BJ (cell line): ENCODE measurements at places on chromosomes 6 and 20.

- no peak for DNase-seq
Observed at GRCh38 chr6:168217880-168218537, 101.6 kb downstream of the DACT2 start.

- DNase-seq = no peak
Observed at GRCh38 chr6:116381000-116381399, 10.3 kb downstream of the DSE start.

DNA sequence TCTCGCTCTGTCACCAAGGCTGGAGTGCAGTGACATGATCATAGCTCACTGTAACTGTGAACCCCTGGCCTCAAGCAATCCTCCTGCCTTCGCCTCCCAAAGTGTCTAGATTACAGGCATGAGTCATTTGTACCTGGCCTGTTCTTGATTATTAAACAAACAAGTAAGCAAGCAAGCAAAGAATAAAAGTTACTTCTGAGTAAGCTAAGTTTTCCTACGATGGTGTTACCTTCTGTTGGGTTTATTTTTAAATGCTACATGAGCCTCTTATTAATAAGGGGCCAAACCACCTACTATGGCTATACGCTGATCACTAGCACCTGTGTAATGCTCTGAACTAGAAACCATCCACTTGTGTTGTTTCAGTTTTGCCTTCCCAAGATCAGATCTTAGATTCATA is 50.8 kb downstream of the IL22RA2 start:
- DNase-seq = no peak

DNA sequence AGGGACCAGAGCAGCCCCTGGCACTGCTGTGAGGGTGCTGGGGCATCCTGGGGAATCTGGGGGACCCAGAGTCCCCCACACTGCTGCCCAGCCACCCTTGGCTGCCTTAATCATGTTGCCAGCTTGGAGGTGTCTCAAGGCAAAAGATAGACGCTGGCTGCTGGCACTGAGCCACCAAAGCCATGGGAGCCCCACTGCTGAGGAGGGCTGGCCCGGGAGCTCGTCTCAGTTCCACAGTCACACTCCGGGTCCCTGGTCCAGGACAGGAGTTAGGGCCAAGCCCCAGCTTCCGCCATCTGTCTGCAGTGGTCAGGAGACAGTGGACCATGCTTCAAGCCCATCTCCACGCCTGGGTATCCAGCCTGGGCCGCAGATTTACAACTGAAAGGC is 41.0 kb upstream of the HMGA1 start:
- DNase-seq = no peak

GRCh38 chr6:157226026-157226625 is 97.2 kb downstream of the TMEM242 start:
- no peak for DNase-seq

DNA sequence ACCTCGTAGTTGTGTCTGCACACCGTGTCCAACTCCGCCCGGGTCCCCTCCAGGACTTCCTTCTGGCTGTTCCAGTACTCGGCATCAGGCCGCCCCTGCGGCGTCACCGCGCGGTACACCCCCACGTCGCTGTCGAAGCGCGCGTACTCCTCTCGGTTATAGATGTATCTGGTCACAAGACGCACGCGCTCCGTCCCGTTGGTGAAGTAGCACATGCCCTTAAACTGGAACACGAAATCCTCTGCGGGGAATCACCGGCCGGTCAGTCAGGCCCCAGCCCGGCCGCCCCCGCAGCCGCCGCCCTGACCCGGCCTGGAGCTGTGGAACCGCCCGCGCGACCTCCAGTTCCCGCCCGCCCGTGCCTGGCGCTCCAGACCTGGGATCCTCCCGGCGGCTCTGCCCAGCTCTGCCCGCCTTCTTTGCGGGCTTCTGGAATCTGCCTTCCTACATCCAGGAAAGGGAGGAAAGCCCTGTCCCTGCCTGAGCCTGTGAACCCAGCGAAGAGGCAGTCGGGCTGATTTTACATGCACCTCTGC is 1.6 kb downstream of the HLA-DQB1 start:
- no peak for DNase-seq

DNA sequence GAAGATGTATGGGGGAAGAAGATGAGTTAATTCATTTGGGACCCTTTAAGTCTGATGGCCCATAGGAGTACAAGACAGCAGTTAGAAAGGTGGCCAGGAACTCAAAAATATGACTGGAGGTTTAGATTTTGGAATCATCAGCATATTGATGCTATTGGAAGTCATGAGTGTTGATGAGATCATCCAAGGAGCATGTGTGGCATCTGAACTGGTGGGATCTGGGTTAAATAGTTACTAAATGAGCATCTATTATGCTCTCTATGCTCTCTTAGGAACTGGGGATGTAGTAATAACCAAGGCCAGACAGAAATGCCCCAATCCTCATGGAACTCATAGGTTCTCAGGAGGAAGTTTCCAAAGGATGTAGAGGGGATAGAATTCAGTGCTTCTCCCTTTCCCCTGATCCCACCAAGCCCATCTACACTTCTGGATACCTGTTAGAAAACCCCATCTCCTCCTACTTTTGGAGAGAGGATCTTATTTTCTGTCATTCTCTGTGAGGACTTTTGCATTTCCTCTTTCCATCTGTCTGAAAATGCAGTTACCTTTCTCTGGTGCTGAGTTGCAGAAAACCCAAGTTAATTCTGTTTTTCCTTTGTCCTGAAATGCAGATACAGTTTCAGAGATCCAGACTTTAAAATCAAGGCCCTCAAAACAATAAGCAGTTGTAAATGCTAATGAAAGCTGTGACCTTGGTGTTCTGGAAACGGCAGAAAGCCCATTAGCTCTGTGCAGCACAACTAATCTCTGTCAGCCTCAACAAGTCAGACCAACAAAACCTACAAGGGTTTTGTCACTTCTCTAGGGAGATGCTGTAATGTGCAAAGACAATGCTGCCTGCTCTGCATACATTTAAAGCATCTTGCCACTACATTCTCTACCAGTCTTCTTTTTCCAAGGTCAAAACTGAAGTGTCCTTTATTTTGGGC is 65.8 kb downstream of the TBC1D7 start:
- DNase-seq = no peak

DNA sequence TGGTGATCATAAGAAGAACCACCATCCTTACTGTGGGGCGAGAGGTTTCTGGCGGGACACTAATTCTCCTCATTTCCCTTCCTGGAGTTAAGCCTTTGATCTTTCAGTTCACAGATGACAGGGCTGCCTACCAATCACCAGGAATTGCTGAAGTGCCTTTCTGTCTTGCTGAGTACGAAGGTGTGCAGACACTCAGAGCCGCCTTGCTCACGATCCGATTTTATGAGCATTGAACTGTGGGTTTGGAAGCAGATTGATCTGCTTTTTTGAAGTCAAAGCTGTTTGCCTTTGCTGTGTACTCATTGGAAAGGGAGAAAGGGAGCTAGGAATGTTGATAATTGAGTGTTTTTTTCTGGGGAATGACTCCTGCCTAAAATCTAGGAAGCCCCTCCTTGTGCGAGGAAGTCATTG is 129.1 kb upstream of the SALL4 start:
- DNase-seq = no peak

GRCh38 chr20:53707371-53708055 is 113.9 kb upstream of the ZNF217 start:
- peak; percentile 9 for DNase-seq

DNA sequence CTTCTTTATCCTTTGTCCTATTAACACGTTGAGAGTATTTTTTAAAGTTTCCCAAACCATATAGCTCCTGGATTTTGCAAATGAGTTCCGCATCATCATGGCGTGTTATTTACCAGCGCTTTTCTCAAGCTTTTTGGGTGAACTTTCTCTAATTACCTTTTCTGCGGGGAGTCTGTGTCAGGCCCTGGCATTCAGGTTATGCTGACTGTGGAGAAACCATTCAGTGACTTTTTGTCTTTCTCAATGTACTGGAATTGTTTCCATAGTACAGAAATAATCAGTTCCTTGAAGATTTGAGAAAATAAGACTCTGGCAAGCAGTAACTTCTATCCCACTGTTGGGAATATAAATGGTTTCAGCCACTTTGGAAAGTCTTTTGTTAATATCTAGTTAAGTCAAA is 115.3 kb downstream of the CDH26 start:
- DNase-seq = no peak

DNA sequence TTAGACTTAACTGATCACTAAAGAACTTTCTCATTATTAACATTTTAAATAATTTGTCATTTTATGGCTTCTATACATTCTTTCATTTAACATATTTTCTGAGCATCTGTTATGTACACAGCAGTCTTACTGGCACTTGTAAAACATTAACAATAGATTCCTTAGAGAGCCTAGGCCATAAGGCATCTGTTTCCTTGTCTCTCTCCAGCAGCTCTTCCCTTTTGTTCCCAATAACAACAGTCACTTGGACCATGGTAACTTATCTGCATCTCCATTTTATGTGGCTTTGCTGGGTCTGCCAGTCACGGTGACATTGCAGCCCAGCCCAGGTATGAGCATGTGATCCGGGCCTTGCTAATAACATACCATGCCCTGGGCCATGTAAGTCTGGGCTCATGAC is 11.7 kb upstream of the TASP1 start:
- no peak for DNase-seq

DNA sequence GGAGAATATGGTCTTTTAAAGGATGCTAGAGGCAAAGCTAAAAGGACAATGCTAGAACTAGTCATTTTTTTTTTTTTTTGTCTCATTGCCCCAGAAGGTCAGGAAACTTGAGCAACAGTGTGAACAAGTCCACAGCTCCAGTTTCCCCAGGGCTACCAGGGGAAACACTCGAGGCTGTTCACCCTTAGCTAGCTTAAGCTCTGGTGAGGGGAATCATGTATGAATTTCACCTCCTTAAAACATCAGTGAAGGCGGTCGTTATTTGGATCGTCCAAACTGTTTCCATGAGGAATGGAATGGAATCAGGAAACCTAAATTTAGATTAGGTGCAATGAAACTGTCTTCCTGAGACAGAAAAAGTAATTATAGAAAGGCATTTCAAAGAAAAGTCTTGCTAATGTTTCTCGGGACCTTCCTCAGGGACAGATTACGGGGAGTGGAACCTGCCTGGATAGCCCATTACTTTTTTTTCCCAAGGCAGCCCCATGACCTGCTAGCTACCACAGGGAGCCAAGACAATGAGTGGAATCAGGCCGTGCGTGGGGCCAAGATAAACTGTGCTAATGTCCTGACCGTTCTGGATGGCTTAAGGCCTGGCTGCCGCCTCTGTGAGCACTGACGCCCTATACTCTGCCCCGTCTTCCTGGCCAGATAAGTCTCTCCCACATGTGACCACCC is 164.8 kb upstream of the SGK1 start:
- DNase-seq = no peak

- peak; percentile 30 for DNase-seq
Observed at GRCh38 chr6:12637960-12638641, 78.5 kb upstream of the PHACTR1 start.

DNA sequence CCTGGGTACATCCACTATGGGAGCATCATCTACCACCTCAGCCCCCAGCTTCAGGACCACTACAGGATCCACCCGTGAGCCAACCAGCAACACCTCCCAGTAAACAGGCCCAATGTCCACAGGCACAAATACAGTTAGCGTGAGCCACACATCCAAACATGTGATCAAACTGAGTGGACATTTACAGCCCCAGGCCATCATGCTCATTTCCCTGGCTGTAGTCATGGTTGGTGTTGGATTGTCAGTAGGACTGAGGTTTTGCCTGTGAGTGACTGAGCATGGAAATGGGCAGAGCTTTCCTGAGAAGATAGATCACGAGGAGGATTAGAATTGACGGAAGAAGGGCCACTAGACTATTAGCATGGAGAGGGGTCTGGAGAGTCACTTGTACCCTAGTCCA is 10.7 kb upstream of the MUC21 start:
- DNase-seq = no peak

GRCh38 chr6:69232496-69232895 is 564.3 kb downstream of the LMBRD1 start:
- no peak for DNase-seq

DNA sequence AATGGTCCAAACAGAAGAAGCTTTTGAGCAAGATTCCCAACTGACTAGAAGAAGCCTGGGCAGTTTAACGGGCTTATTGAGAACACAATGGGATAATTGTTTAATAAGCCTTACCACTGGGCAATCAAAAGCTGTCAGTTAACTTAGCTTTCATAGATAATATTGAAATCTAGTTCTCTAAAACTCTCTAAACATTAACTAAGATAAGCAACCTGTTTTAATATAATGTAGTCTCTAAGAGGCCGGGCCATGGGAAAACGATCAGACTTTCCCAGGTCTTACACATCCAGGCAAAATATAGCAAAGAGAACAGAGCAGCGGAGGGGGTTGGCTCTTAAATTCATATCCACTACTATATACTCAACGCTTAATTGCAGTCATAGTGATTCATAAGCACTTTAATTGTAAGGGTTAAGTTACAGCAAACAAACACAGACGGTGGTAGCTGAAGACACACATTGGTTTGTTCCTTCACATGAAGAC is 128.0 kb upstream of the FAM83B start:
- no peak for DNase-seq

DNA sequence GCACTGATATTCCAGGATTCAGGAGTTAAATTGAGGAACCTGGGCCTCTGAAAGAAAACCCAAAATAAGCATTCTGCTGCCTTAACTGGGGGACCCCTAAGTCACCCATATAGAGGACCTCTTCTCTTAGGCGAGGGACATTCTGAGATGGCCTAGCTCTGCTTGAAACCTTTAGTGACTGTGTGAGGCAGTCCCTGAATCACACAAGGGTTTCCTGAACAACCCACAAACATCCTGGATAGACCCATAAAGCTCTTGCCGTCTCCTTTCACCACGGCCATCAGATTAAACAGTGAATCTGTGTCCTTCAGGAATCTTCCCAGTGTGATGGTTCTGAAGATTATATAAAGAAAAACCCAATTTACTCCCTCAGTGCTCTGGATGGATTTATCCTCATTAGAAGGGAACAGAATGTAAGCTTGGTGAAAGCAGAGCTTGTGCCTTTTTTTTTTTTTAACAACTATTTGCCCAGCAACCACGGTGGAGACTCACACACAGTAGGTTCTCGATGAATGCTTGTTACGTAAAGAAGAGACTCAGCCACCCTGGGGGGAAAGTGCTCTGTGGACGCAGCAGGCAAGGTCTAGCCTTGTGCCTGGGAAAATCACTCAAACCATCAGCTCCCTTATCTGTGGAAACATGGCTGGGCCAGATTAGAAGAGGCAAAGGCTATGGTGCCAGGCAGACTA is 39.1 kb upstream of the SIRPG start:
- DNase-seq = no peak

DNA sequence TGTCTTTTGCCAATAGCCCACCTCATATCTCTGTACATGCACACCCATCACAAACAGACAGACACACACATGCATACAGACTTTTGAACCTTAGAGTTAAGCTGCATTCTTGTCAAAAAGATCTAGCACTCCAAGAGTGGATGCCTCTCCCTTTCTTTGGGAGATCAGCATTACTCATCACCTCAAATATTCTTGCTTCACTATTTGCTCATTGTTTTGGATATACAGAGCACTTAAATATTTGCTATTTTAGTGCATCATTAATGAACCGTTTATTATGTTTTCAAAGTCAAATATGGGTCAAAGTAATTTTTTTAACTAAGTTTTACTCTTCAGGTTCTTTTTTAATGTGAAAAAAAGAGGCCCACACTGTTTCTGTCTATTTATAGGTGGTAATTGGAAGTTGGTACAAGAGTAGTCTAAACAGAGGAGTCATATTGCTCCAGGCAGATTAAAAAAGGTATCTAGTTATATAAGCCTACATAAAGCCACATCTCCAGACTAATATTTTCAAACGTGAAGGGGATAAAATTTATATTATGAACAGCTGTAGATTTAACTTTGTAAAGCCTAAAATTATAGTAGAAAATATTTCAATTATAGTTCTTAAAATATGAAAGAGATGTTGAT is 102.6 kb downstream of the FLRT3 start:
- DNase-seq = peak; percentile 49
